Posterior cingulate gyrus (tissue), 11 donors: ENCODE measurements at places on chromosomes 7 and 10.

- DNase-seq = no peak
These were observed 148.4 kb downstream of the TEX36 start for GRCh38 chr10:125534515-125534914.

- DNase-seq = no peak
These were observed 109.1 kb upstream of the TNRC18 start for GRCh38 chr7:5532536-5533335.

- no peak for DNase-seq
These were observed 138.7 kb upstream of the PRR15 start for GRCh38 chr7:29424984-29425309.

DNA sequence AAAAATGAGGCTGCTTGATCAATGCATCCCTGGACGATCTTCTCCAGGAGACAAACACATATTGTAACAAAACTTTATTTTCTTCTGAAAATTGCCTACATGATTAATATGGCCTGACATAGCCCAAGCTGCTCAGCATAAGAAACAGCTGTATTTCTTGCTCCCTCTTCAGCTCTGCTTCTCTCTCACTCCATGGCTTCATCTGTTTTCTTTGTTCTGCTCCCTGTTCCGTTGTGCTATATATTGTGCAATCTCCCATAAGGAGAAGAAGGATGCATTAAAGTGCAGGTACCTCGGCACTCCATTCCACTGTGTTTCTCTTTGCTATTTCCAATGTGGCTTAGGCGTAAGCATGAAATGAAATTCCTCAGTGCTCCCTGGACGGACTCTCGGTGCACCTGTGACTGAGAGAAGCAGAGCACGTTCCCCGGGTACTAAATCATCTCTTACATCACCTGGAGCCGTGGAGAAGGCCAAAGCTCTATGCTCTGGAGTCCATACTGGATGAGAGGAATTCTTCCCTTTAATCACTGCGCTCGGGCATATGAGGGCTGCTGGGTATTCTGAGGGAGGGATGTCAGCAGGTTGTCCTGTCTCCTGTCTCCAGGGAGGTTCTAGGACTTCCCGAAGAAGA lies 254.3 kb downstream of the GALNT17 start:
- DNase-seq = no peak

DNA sequence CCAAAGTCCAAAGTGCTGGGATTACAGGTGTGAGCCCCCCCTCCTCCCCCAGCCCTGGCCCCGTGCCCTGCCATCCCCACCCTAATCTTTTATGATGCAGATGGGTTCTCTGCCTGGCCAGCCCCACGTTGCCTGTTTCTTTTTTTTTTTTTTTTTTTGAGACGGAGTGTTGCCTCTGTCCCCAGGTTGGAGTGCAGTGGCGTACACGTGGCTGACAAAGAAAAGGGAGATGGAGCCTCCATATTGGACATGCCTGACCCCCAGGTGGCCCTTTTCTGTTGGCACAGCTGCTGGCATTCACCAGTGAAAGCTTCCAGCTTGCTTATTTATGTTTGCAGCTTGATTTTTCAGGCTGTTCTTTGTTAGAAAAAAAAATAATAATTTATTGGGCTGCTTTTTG lies 235.3 kb downstream of the CCDC3 start:
- DNase-seq = no peak

- no peak for DNase-seq
These were observed 118.4 kb upstream of the INSYN2A start for GRCh38 chr10:127314797-127315196.

DNA sequence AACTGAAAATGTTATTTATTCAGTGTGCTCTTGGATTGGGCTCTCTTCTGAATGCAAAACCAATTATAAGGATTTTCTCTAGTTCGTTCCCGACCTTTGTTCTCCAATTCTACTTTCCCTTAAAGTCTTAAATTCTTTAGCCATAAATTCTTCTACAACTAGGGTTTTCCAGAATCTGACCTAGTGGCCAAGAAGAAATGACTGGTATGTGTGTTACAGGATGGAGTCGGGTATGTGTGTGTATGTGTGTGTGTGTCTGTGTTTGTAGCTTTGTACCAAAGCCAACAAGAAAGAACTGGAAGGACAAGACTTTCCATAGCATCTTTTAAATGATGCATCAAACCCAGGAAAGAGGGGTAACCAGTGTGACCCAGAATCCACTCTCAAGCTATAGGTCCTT lies 25.8 kb upstream of the LEP start:
- DNase-seq = no peak

- DNase-seq = no peak
These were observed 90.2 kb upstream of the CACUL1 start for GRCh38 chr10:118844731-118845521.

GRCh38 chr7:158264881-158265742 lies 322.5 kb downstream of the PTPRN2 start:
- no peak for DNase-seq

- DNase-seq = no peak
These were observed 88.9 kb upstream of the NEBL start for GRCh38 chr10:20986049-20986448.

GRCh38 chr10:95896071-95896850 lies 11.5 kb upstream of the CC2D2B start:
- no peak for DNase-seq

GRCh38 chr10:78655979-78656378 lies 412.8 kb upstream of the ZMIZ1 start:
- DNase-seq = no peak

GRCh38 chr10:100382553-100382952 lies 35.5 kb downstream of the SCD start:
- DNase-seq = no peak

DNA sequence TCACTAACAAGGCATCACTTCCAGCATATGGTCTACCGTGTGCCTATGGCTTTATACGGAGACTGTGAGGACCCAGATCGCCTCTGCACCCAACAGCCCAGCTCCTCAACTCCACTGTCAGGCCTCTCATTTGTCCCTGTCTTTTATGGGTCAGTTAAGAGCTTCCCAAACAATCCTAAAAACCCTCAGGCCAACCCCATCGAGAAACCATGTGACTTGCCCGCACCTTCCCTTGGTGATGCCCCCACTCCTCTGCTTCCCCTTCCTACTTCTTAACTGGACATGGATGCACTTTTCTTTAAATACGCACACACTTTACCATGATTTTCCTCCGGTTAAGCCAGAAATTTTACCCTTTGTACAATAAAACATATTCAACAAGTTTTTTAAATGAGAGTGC lies 46.8 kb downstream of the BAIAP2L1 start:
- DNase-seq = no peak

DNA sequence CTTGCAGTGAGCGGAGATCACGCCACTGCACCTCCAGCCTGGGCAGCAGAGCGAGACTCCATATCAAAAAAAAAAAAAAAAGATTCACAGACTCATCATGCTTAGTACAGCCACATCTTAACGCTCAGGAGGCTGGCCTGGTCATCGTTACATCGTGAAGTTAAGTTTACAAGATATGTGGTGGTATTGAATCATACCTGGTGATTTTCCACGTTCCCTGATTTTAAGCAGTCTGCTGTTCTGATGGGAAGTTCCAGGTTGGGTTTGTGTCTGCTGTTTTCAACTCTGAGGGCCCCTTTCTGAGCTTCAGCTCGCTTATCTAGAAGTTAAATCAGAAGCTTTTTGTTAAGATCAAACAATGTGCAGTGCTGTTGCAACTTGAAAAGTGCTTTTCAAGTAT lies 6.9 kb downstream of the PPP2R2D start:
- no peak for DNase-seq

DNA sequence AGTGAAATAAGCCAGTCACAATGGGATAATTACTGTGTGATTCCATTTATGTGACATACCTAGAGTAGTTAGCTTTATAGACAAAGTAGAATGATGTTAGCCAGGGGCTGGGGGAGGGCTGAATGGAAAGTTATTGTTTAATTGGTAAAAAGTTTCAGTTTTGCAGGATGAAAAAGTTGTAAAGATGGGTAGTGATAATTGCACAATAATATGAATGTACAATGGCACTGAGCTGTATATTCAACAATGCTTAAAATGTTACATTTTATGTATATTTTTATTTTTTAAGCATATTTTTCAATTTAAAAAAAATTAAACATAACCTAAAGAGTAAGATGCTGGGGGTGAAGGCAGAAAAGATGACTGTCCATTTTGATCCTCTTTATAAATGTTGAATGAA lies 216.1 kb upstream of the KAT6B start:
- DNase-seq = no peak

GRCh38 chr7:30252885-30253795 lies 31.3 kb upstream of the ZNRF2 start:
- DNase-seq = no peak

DNA sequence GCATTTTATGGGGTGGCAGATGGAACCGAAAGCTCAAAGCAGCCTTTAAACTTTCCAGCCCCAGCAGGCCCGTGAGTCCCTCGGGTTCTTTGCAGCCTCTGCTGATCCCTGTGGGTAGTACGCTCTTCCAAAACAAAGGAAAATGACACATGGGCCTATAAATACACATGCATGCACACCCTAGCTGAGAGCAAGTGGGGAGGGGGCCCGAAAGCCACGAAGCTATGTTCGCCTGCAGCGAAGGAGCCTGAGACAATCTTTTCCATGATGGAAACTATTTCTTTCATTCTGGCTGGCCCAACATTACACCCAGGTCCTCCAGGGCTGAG lies 32.2 kb downstream of the CALML5 start:
- DNase-seq = no peak

DNA sequence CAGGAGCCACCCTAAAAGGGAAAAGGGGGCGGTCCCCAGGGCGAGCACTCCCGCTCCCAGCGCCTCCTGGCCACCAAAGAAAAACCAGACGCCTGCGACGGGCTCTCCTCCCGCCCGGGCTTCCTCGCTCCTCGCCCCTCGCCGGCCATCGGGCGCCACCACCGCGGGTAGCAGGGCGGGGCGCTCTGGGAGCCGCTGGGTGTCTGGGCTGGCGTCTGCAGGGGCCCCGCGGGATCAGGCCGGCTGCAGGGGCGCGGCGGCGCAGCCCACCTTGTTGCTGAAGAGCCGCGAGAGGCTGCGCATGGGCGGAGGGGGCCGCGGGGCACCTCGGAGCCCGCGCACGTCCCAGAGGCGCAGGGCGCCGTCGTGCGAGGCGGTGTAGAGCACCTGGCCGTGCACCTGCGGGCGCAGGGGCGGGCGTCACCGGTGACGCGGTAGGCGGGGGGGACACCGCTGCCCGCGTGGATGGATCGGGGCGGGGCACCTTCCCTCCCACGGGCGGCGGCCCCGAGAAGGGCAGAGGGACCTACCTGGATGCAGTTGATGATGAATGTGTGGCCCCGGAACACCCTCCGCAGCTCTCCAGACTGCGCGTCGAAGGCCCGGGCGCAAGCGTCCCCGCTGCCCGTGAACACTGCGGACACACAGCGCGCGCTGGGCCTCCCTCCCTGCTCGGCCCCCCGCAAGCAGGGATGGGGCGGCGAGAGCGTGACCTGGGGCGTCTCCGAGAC lies 28.3 kb downstream of the WDR86 start:
- peak; percentile 82 for DNase-seq

- no peak for DNase-seq
These were observed 231.5 kb upstream of the ZNF32 start for GRCh38 chr10:43880160-43880559.

- no peak for DNase-seq
These were observed 26.5 kb upstream of the CC2D2B start for GRCh38 chr10:95881316-95881715.

DNA sequence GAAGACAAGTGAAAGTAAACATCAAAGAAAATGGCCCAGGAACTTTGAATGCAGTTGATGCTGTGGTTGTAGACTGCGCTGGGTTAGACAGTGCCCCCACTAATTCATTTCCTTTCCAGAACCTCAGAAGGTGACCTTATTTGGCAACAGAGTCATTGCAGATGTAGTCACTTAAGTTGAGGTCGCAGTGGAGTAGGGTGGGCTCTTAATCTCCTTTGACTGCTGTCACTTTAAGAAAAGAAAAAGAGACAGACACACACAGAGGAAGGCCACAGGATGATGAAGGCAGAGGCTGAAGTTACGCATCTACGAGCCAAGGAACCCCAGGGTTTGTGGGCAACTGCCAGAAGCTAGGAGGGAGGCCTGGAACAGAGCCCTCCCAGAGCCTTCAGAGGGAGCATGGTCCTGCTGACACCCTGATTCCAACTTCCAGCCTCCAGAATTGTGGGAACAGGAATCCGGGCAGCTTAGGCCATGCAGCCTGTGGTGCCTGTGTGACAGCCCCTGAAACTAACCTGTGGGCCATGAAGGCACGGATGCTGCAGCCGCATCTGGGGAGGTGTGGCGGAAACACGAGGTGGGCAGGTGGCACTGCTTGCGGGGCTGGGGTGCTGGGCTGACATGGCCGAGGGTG lies 107.6 kb downstream of the PRKAG2 start:
- DNase-seq = peak; percentile 65

GRCh38 chr7:158655931-158656441 lies 48.6 kb downstream of the NCAPG2 start:
- no peak for DNase-seq

DNA sequence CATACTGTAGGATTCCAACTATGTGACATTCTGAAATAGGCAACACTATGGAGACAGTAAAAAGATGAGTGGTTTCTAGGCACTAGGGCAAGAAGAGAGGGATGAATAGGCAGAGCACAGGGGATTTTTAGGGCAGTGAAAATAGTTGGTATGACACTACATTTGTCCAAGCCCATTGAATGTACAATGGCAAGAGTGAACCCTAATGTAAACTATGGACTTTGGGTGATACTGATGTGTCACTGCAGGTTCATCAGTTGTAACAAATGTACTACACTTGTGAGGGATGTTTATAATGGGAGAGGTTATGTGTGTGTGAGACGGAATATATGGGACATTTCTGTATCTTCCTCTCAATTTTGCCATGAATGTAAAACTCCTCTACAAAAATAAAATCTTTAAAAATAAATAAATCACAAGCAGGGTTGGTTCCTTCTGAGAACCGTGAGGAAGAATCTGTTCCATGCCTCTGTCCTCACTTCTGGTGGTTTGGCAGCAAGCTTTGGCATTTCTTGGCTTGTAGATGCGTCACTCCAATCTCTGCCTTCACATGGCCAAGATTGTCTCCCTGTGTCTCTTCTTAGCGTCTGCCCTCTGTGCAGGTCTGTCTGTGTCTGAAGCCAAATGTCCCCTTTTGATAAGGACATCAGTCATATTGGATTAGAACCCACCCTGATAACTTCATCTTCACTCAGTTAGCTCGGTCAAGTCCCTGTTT lies 83.1 kb upstream of the AGBL3 start:
- no peak for DNase-seq

DNA sequence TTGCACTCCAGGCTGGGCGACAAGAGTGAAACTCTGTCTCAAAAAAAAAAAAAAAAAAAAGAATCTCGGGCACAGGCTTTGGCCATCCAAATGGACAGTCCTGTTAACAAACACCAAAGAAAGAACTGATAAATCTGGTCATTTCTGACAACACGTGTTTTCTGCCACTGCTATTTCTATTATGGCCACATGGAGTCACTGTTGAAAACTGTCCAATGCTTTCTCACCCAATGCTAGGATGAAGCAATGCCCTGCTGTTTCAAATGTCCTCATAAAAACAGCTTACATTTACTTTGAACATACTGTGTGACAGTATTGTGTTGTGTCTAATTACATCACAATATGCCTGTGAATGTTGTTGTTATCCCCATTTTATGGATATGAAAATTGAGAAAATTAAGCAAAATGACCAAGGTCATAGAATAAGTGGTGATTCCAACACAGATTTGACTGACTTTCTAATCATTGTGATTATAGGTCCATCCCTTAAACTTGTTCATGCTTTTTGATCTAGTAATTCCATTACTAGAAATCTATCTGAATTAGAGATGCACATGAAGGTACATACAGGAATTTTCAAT lies 19.9 kb upstream of the MAP3K8 start:
- no peak for DNase-seq
